ENCODE measurements at places on chromosomes 1 and 21. TPM values are rescaled to one million over a fixed set of nuclear protein-coding genes. Genes with fewer than 3 reads are reported as not detected.

OR2T2 gene
- total RNA-seq = not detected

TINAGL1 gene
- total RNA-seq = 2.8 TPM

MCOLN3 gene
- not detected for total RNA-seq

NES gene
- 24.0 TPM for total RNA-seq

DISC1 gene
- total RNA-seq = 6.4 TPM

ZNF648 gene
- 0.31 TPM for total RNA-seq

KRTAP21-2 gene
- not detected for total RNA-seq

AMPD1 gene
- not detected for total RNA-seq

NBL1 gene
- 29.2 TPM for total RNA-seq

ST6GALNAC3 gene
- total RNA-seq = 16.5 TPM

LCK gene
- not detected for total RNA-seq

NKAIN1 gene
- total RNA-seq = 33.4 TPM

OPRD1 gene
- 0.31 TPM for total RNA-seq

CFHR5 gene
- not detected for total RNA-seq

GPR52 gene
- total RNA-seq = 12.9 TPM

CHD5 gene
- 40.9 TPM for total RNA-seq

CR1 gene
- total RNA-seq = 0.31 TPM

ALX3 gene
- total RNA-seq = 0.31 TPM

DMRTA2 gene
- total RNA-seq = 5.8 TPM

PLA2G5 gene
- 0.16 TPM for total RNA-seq

NPHS2 gene
- total RNA-seq = not detected

WDR64 gene
- not detected for total RNA-seq

CLEC20A gene
- total RNA-seq = not detected

CCDC181 gene
- total RNA-seq = 6.4 TPM

GPR137B gene
- 52.4 TPM for total RNA-seq

KDF1 gene
- not detected for total RNA-seq

PGBD5 gene
- 25.6 TPM for total RNA-seq

LCE2C gene
- total RNA-seq = not detected

CAPZA1 gene
- 83.3 TPM for total RNA-seq

MRPL9 gene
- total RNA-seq = 44.6 TPM

SMCP gene
- total RNA-seq = not detected

GPR37L1 gene
- total RNA-seq = 1.1 TPM

RHBG gene
- total RNA-seq = not detected

NBPF4 gene
- total RNA-seq = 0.16 TPM

OR2L5 gene
- 0.62 TPM for total RNA-seq

ADAMTS5 gene
- total RNA-seq = 1.4 TPM

SPRR2G gene
- not detected for total RNA-seq

ZBTB8B gene
- total RNA-seq = 14.0 TPM

LCE1A gene
- not detected for total RNA-seq

KRTAP10-9 gene
- total RNA-seq = not detected

OR2L2 gene
- total RNA-seq = 1.4 TPM

KCNN3 gene
- total RNA-seq = 3.6 TPM
